ENCODE measurements at places on chromosomes 2 and 18.

- DNase-seq: no peak
These were observed 94.5 kb downstream of the VSNL1 start for GRCh38 chr2:17634997-17635396.

GRCh38 chr2:237488901-237489860 lies 2.1 kb downstream of the MLPH start:
- DNase-seq: peak; percentile 58

- no peak for DNase-seq
These were observed 74.1 kb upstream of the FOSL2 start for GRCh38 chr2:28318462-28319117.

DNA sequence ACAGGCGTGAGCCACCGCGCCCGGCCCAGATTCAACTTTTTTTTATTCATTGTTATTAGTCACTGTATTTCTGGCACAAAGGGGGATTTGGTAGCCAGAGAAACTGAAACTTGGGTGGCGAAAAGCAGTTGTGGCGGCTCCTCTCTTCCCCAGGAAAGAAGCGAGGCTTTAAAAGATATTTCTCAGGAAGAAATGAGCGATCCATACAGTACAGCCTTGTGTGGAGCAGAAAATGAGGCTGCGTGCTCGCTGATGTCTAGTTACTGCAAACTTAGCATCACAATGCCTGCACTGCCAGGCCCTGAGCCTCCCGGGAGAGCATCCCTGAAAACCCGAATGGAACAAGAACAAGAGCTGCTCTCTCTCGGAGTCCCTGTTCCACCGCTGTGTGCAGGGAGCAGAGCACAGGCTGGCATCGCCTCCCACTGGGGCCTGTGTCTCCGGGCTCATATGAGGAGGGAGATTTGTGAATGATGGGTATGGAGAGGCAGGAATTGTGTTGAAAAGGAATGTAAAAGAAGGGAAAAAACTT lies 234.0 kb downstream of the ZNF516 start:
- no peak for DNase-seq

DNA sequence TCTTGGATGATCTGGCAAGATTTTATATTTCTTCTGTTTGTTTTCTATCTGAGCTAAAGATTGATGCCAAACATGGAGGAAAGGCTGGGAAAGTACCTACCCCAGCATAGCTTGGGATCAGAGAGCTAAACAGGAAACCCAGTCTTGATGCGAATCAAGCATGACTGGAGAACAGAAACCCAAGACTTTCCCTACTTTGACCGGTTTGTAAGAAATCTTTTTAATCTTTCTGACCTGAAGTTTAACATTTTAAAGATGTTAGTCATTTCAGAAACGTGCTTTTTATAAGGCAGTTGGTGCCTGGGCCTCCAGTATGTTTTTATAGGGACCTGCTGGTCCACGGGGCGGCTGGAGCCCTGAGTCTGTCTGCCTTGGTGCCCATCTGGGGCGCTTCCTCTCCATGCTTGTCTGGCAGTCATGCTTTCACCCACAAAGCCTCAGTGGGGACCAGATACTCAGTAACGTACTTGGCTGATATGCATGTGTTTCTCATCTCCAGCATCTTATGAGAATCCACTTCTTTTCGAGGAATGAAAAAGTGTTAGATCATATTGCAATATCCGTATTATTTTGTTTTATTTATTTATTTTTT lies 266.5 kb downstream of the PTGR3 start:
- DNase-seq: no peak

GRCh38 chr2:188976545-188977268 lies 2.5 kb downstream of the COL3A1 start:
- DNase-seq: no peak

DNA sequence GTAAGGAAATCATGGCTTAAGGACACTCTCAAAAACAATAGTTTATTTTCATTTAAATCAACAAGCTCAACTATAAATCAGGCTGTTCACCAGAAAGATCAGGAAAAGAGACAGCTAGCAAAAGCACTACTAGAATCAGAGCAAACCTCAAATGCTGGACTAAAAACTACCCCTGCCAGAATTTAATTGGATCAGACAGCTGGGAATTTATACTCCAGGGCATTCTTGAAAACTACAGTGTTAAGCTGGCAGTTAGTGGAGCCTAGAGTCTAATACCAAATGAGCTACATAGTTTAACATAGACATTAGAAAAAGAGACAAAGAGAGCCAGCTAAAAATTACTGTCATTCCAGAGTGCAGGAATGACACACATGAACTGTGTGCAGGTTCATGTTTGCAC lies 1016.4 kb upstream of the CRIM1 start:
- DNase-seq: no peak
